ENCODE measurements at places on chromosomes 6 and 20.
A peak's percentile ranks its signal among the peaks of the same experiment; 100 is the strongest.

GRCh38 chr20:38893565-38894090 lies 32.6 kb upstream of the FAM83D start:
- peak; percentile 71 for DNase-seq

GRCh38 chr6:43972179-43972912 lies 154.9 kb downstream of the MRPL14 start:
- peak; percentile 55 for DNase-seq

- no peak for DNase-seq
Measured at GRCh38 chr6:68024570-68025269, 610.4 kb upstream of the ADGRB3 start.

- DNase-seq = peak; percentile 49
Measured at GRCh38 chr6:125791151-125791819, 525 bp downstream of the NCOA7 start.

- DNase-seq = no peak
Measured at GRCh38 chr6:81744131-81744530, 8.3 kb downstream of the TENT5A start.

- DNase-seq = no peak
Measured at GRCh38 chr20:58547623-58548475, 32.6 kb upstream of the APCDD1L start.

DNA sequence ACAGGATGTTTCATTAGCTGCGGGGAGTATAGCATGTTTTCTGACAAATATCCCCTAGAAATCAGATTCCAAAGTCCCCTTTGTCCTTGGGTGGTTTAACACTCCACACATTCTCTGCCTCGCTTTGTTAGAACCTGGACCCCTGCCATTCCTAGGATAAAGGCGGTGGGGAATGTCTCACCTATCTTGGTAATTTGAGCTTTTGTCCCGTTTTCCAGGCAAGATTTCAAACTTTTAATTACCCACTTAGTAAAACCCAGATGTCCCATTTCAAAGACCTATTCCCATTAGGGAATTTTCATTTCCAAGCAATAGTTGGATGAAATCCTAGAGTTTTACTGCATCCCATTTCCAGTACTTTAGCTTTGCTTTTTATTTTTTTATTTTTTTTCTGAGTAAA lies 501.0 kb upstream of the MAP3K7 start:
- DNase-seq = no peak

DNA sequence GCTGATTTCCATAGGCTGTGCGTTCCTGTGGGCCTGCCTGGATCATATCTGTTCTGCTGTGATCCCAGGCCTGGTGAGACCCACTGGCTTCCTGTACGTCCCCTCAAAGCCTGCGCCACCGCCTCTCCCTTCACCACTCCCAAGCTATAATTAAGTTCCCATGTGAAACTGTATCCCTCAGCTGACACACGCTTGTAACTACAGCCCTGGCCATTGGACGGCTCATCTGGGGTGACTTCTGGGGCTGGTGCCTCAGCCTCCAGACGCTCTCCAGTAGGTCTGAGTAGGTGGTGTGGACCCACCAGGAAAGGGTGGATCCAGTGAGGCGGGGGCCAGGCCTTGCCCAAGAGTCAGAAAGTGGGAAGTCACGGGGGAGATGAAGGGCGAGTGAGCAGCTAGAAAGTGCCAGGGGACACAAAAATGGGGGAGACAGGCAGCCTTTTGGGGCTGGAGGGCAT lies 21.0 kb downstream of the PPARD start:
- peak; percentile 77 for DNase-seq

GRCh38 chr20:58555078-58555765 lies 40.0 kb upstream of the APCDD1L start:
- no peak for DNase-seq

DNA sequence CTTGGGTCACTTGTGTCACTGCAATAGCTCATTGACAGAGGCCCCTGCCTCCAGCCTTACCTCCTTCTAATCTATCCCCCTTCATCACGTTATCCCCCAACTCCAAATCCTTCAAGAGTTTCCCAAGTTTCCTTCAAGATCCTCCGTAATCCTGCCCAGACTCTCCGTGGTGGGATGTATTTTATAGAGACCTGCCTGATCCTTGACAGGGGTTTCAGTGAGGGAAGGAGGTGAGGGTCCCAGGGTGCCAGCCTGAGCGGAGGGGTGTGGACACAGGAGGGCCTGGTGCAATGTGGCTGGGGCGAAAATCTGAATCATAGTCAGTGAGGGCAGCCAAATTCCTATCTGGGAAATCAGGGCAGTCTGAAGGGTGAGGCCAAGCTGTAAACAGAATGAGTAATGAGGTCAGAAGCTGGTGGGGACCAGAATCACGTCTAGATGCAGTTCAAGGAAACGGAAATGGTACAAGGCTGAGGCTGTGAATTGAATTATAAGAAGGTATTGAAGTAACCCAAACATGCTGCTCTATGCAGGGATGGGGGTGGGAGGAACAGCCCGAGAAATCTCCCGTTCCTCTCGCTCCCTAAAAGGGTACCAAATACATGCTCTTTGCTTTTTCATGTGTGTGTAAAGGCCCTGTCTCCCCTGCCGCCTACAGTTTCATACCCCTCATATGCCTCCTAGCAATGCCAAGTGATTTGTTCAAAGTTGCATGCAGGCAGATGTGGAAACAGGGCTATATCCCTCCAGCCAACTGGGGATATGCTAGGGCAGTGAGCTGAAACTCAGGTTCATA lies 35.4 kb upstream of the PIM1 start:
- peak; percentile 34 for DNase-seq

DNA sequence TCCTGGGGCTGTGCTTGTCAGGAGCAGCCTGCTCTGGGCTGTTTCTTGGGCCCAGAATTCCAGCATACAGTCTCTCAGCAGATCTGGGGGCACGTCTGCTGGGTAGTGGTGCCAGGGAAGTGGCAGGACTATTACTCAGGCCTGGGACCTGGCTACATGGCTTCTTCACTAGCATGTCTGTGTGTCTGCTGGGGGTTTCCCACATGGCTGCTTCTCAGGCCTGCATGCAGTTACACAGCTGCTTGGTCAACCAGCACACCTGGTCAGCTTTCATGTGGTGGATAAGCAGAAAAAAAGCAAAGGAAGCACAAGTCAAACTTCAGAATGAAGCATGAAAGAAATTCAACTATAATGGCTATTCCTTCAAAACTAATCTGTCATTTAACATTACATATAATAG lies 316.2 kb upstream of the NOX3 start:
- DNase-seq = no peak

DNA sequence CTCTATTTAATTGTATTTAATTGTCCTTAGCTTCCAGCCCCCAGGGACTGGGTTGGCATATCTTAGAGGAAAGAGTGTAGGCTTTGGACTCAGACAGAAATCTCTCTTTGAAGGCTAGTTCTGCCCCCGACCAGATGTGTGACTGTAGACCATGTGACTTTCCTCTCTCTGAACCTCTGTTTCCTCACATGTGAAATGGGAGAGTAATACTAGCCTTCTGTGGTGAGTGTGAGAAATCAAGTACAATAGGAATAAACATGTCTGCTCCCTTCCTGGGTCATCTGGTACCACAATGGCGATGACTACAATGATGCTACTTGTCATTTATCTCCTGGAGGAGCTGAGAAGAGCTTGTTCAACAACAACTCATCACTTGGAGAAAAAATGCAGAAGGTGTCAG lies 179.9 kb downstream of the LRFN2 start:
- DNase-seq = no peak

DNA sequence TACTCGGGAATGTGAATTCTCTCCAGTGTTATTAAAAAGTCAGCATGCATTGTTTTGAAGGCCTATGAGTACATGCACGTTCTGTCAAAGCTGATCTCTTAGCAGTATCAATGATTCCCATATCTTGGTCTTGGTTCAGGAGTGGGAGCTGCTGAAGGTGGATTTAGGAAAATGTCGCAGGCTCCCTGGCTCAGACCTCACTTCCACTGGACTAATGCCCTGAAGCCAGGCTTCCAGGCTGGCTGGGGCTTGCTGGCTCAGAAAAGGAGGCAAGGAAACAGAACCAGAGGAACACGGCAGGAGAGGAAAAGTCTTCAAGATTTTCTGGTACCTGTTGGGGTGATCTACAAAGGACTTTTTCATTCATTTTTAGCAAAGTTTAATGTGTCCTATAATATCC lies 81.6 kb downstream of the OLIG3 start:
- no peak for DNase-seq

GRCh38 chr6:41936073-41936837 lies 5.4 kb downstream of the CCND3 start:
- DNase-seq = peak; percentile 76

- DNase-seq = no peak
Measured at GRCh38 chr20:33875055-33875454, 63.9 kb downstream of the CHMP4B start.

- DNase-seq = no peak
Measured at GRCh38 chr6:14051355-14051754, 66.2 kb upstream of the CD83 start.

GRCh38 chr20:58106143-58106750 lies 122.2 kb downstream of the ANKRD60 start:
- DNase-seq = no peak

DNA sequence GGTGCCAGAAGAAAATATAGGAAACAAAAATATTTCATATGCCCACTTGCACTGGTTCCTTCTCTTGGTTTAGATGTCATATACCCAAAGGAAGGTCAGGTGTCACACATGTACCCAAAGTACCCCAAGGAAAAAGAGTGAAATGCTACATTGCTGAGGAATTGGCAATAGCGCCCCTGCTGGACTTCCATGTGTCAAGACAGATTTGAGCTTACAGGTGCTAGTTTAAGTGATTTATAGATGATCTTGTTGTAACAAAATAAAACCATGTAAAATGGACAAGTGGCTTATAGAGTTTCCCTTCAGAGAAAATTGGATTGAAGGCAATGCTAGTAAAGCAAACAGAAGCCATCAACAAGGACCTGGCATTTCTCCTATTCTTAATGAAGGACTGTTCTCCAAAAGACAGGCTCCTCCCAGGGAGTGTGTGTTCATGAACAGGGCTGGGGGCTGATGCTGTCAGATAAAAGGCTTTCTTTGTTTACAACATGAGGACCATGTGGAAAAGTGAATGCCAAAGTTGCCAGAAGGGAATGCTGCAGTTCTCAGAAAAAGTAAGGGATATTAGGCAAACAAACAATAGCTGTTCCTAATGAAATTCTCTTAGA lies 64.3 kb upstream of the PAK5 start:
- DNase-seq = no peak

GRCh38 chr6:106098383-106099234 lies 12.5 kb downstream of the PRDM1 start:
- no peak for DNase-seq
